Activated CD8-positive, alpha-beta T cell treated with anti-CD3 and anti-CD28 coated beads, Interleukin-2, amount 10 ng/mL, durations not matched to agents 7 days and 5 days (primary cell): ENCODE measurements at places on chromosomes 5 and 9. TPM values are rescaled to one million over a fixed set of nuclear protein-coding genes. Genes with fewer than 3 reads are reported as not detected.

DNA sequence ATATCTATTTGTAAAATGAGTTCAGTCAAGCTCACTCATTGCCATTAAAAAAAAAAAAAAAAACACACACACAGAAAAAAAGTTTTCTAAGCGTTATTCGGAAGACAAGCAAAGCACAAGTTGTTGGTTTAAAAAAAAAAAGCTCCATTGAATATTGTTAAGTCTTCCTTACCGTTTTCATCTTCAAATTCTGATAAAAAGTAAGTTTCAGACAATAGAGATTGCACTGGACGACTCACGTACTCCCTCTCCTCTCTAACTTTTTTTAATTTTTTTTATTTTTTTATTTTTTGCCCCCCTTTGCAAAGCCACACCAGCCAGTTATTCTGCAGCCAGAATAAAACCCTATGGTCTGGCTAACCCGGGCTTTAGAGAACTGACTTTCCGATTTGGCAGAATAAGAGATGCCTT, 544 bp downstream of the ADAMTS6 start:
- no peak for DNase-seq

GRCh38 chr9:133225171-133226011, 16.3 kb upstream of the OBP2B start:
- DNase-seq, result no peak

DNA sequence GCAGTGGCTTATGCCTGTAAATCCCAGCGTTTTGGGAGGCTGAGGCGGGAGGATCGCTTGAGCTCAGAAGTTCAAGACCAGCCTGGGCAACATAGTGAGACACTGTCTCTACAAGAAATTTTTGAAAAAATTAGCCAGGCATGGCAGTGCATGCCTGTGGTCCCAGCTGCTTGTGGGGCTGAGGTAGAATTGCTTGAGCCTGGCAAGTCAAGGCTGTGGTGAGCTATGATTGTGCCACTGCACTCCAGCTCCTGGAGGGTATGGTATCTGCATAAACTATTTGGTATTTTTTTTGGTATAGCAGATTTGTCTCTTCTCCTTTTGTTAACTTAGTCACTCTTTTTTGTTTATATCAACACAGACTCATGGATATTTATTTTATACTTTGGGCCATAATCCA, 61.5 kb upstream of the TEX48 start:
- no peak for DNase-seq

DNA sequence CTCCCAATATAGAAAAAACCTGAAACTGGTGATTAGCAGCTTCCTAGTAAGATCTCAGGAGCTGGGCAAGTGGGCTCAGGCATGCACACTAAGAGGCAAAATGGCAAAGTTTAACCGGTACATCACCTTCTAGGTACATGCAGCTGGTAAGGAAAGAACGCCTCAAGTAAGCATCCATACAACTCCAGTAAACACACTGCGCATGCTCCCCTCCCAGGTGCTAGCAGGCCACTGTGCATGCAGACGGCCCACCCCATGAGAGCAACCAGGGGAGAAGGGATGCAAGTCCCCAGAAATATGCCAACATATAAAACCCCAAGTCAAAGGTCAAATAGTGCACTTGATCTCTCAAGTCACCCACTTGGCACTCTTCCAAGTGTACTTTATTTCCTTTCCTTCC, 228.6 kb upstream of the KIF2A start:
- no peak for DNase-seq

The SYNPO gene
- total RNA-seq, result 0.10 TPM

The RNF38 gene
- total RNA-seq, result 40.0 TPM
